ENCODE measurements at places on chromosomes 4 and X. TPM values are rescaled to one million over a fixed set of nuclear protein-coding genes. Genes with fewer than 3 reads are reported as not detected.

Gene F11
- total RNA-seq = not detected

Gene TLR3
- total RNA-seq = 2.9 TPM

Gene HSFX2
- not detected for total RNA-seq

Gene MAOA
- 65.0 TPM for total RNA-seq

Gene ARR3
- total RNA-seq = not detected
